ENCODE measurements at places on chromosomes 2 and 18.

GRCh38 chr18:31942291-31942998 lies 483 bp downstream of the TRAPPC8 start:
- no peak for DNase-seq

GRCh38 chr2:190318514-190318913 lies 1.1 kb downstream of the HIBCH start:
- DNase-seq: no peak

DNA sequence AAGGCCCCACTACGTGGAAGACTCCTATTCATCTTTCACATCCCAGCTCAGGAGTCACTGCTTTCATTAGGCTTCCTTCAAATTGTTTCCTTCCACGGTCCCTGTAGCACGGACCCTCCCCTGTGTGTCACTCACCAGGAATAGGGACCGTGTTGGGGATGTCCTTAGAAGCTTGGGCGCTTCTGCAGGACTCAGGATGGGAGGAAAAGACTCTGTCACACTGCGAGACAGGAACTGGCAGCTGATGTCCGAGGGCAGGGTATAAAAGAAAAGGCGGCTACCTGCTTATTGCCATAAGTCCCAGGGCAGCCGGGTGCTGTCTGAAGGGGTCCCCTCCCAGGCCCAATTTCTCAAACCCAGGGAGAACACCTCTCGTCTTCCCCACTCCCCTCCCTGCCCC lies 79.1 kb downstream of the BCL2L11 start:
- DNase-seq: no peak

DNA sequence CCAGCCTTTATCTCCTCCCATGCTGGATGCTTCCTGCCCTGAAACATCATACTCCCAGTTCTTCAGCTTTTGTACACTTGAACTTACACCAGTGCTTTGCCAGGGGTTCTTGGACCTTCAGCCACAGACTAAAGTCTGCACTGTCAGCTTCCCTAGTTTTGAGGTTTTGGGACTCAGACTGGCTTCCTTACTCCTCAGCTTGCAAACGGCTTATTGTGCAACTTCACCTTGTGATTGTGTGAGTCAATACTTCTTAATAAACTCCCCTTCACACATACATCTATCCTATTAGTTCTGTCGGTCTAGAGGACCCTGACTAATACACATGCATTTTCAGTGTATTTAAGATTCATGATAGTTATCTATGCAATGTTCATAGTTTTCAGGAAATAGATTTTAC lies 35.8 kb upstream of the ZNF804A start:
- no peak for DNase-seq

DNA sequence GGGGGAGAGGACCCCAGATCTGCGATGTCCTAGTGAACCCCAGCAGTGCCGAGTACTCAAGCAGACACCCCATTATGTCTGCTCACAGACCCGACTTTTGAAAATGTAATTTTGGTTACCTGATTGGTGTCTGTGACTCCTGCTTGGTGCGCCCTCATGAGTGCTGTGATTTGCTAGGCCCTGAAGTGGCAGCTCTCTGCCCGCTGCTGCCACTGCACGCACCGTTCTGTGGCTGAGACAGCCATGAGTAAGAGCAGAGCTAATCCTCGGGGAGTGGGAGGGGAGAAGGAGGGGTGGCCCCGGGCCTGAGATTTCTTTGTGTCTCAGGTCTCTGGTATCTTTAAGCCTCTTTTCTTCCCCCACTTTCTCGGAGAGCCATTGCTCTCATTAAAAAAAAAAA lies 18.2 kb downstream of the FHOD3 start:
- no peak for DNase-seq

DNA sequence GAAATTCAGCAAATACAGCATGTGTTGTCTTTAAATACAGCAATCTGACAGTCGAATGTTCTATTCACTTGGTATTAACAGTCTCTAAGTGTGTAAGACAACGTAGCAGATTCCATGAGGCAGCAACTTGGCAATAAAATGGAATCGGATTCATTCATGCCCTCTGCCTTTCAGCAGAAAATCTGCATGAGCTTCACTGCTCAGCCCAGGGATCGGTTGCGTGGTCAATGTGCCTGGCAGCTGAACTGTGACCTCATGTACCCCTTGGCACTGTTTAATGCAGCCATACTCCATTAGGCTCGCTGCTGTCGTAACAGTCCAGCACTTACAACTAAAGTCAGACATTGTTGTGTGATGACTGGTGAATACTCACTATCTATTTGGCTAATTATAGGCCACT lies 17.7 kb upstream of the RGPD4 start:
- DNase-seq: no peak

GRCh38 chr2:225124311-225125017 lies 82.2 kb upstream of the DOCK10 start:
- no peak for DNase-seq

DNA sequence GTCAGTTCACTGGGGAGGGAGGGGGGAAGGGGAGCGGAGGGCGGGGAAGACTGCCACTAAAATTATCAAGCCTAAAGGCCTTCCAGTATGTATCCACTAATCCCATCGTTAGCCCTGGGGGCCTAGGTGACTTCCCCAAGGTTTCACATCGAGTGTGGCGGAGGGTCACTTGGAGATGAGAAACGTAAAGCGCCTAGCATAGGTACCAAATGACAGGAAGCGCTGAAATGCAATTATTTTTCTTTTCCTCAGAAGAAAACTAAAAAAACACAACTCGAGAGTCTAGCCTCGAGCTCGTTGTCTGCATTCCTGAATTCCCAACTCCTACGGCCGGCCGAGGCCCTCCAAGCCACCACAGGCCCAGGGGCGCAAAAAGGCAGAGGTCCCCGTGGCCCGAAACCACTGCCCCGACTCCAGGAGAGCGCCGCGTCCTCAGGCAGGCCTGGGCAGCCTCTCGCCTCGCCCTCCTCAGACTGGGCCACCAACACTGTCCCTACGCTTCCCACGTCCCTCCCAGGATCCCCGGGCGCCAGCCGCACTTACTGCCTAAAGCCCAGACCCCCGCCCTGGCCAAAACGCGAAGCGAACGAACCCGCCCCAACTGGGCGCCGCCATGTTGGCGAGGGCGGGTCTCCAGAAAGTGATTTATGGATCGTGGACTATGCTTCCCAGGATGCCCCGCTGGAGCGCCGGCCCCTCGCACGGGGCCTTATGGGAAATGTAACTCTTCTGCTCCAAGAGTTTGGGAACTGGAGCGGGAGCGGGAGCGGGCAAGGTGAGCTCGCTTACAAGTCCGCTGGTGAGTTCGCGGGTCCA lies at the start of gene USP40:
Gene USP40, minus strand, starts transcription at position 642 of the 816 bp plus-strand sequence. CDS start 1,228 bp downstream, outside the sequence.
- peak; percentile 37 for DNase-seq

GRCh38 chr2:128388499-128388941 lies 69.9 kb upstream of the HS6ST1 start:
- DNase-seq: no peak

GRCh38 chr2:46964835-46965560 lies 49.4 kb upstream of the MCFD2 start:
- no peak for DNase-seq

GRCh38 chr2:189608170-189608569 lies 27.6 kb upstream of the SLC40A1 start:
- no peak for DNase-seq

- no peak for DNase-seq
Observed at GRCh38 chr2:28610583-28611201, 114.8 kb downstream of the PLB1 start.

- no peak for DNase-seq
Observed at GRCh38 chr18:33115917-33116316, 324.6 kb downstream of the CCDC178 start.

DNA sequence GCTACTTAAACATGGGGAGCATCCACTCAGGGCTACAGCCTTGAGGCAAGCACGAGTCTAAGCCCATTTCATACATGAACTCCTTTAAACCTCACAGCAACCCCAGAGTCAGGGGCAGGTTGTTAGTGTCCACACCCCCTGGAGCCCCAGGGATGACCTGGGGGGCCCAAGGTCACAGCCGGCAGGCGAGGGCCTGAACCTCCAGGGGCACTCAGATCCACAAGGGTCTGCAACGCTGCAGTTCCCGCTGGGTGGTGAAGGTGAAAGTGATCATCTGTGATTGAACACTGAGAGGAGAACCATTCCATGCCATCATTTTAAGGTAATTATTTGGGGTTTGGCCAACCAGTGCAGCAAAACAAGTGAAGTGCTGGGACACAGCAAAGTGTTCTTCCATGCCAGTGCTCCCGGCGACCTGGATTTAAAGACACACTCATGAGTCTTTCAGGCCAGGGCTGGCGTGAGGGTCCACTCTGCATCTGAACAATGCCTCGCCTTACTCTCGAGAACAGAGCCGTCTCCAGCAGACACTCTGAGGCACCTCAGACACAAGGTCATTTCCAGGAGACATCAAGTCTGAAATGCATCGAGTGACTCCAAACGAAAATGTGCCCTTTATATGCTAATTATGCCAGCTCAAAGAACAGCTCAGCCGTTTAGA lies 61.6 kb upstream of the SNTG2 start:
- DNase-seq: no peak

GRCh38 chr2:237043866-237044265 lies 41.8 kb upstream of the COPS8 start:
- no peak for DNase-seq

- no peak for DNase-seq
Observed at GRCh38 chr2:66095820-66096345, 339.0 kb upstream of the MEIS1 start.

GRCh38 chr2:98028931-98029717 lies 33.4 kb upstream of the TMEM131 start:
- DNase-seq: no peak

- DNase-seq: no peak
Observed at GRCh38 chr2:30218814-30219213, 12.5 kb upstream of the LBH start.

- no peak for DNase-seq
Observed at GRCh38 chr2:26754972-26755670, 9.0 kb upstream of the SLC35F6 start.

DNA sequence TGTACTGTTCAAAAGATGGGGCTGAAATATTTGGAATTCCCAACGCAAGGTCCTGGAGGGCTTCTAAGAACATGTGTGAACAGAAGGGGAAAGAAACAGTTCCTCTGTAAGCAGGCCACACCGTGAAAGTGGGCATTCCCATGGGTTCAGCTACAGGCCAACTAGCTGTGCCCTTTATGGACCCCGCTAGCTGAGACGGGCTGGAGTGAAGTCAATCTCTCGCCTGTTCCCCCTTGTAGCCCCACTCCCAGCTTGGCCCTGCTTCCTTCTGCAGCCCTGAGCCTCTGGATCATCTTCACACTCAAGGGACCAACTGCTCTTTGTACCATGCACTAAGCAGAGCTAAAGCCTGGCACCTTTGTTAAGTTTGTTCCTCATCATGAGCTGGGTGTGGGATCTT lies 55.4 kb downstream of the POLR1A start:
- DNase-seq: no peak

- no peak for DNase-seq
Observed at GRCh38 chr2:206408323-206409320, 34.7 kb upstream of the ADAM23 start.

DNA sequence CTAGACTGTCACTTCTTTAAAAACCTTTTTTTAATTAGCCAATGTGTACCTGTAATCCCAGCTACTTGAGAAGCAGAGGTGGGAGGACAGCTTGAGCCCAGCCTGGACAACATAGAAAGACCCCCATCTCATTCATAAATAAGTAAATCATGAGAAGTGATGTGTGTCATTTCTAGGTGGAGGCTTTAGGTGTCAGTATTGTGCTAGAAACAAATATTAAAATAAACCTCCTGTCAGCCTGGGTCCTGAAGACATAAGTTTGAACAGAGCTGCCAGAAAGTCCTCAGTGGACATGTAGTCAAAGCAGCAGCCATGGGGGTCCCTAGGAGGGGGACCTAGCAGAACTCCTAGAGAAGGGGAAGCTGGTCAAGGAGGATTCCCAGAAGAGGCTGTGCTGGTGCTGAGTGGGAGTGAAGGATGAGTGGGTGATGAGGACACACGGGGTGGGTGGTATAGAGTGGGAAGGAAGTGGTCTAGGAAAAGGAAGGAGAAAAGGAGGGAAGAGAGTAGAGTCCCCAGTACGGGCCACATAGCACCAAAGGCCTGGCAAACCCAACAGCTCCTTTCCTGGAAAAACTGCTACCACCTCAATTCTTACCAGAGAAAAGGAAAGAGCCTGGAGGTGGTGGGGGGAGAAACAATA lies 316.6 kb upstream of the NCKAP5 start:
- no peak for DNase-seq

- no peak for DNase-seq
Observed at GRCh38 chr18:62336618-62337017, 11.5 kb downstream of the TNFRSF11A start.

- no peak for DNase-seq
Observed at GRCh38 chr18:77145364-77145901, 12.8 kb upstream of the MBP start.

- no peak for DNase-seq
Observed at GRCh38 chr2:208294482-208295024, 28.5 kb downstream of the PIKFYVE start.

DNA sequence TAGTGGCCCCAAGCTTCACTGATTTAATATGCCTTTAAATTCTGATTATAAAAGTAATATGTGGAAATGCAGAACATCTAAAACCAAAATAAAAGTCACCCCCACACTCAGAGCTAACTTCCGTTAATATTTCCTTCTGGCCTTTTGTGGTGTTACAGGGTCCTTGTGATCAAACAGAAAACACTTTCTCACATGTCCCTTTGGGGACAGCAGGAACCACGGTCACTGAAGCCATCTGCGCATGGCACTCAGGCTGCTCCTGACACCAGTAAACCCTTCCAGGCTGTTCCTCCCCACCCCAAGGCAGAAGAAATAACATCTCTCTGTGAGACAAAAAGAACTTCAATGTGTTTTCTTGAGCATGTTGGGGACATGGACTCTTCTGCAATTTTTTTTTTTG lies 25.1 kb upstream of the GPR17 start:
- DNase-seq: no peak

DNA sequence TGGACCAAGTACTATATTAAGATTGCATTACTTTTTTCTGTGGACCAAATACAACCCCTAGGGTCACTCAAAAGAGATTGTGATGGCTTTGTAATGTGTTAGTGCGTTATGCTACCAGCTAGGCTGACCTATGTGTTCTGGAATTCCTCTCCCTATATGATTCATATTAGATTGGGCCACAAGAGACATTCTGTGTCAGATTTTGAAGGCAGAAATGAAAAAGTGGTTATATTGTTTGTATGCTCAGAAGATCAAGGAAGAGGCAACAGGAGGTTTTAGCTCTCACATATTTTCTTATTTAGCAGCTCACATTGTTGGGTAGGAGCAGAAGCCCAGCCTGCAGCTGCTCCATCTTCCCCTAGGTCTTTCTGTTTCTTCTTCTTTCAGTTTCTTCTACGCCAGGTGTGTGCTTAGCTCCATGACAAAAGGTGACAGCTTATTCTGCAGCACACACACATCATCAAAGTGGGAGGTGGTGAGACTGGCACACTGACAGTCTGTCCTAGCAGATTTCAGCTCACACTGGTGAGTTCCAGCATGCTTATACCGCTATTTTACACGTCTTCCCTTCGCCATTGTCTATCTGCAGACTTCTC lies 156.8 kb upstream of the UBE2E3 start:
- DNase-seq: no peak

GRCh38 chr2:150136401-150136800 lies 351.1 kb downstream of the RND3 start:
- no peak for DNase-seq

- no peak for DNase-seq
Observed at GRCh38 chr2:226790431-226790830, 9.2 kb downstream of the IRS1 start.

Data from CD4-positive, alpha-beta T cell treated with Interferon gamma for 1 hour (primary cell).